SK-N-DZ (cell line): ENCODE measurements at places on chromosomes 12 and 14.

DNA sequence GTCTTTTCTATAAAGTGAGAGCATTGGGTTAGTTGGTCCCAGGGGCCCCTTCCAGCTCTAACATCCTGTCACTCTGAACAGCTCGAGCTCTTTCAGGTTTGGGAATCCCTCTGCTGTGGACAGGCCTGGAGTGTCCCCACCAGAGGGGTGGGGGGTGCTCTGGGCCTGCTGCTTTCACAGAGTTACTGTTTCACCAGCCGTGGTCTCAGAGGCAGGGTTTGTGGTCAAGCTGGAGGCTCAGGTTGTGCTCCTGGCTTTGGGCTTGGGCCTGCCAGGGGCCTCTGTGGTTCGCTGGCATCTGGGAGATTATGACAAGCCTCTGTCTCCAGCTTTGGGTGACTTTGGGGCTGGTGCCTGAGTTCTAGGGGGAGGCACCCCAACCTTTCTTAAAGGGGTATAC, 59.6 kb downstream of the FBXL14 start:
- no peak for DNase-seq

DNA sequence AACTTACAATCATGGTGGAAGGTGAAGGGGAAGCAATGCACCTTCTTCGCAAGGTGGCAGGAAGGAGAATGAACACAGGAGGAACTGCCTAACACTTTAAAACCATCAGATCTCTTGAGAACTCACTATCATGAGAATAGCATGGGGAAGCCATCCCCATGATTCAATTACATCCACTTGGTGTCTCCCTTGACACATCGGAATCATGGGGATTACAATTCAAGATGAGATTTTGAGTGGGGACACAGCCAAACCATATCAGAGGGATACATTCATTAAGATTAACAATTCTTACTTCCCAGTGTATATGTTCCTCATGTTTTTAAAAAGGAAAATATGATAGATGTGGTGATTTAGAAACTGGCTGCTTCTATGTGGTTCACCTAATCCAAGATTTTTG, 117.9 kb downstream of the PDE3A start:
- no peak for DNase-seq

DNA sequence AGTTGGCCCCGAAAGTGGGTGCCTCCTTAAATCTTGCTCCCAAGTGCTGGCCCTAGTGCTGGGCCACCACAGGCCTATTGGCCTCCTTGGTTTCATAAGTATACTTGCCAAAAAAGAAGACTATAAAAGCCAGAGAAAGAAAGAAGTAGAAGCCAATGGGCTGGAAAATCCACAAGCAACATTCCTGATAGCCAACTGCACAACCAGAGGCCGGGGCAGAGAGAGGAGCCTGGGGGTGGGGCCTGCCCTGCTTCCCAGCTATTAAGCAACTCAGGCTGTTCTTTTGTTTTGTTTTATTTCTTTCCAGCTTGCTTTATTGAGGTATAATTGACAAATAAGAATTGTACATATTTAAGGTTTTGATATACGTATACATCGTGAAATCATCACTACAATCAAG, 177.2 kb upstream of the NTF3 start:
- DNase-seq = no peak

GRCh38 chr12:86621957-86622356, 365.8 kb upstream of the MGAT4C start:
- no peak for DNase-seq

DNA sequence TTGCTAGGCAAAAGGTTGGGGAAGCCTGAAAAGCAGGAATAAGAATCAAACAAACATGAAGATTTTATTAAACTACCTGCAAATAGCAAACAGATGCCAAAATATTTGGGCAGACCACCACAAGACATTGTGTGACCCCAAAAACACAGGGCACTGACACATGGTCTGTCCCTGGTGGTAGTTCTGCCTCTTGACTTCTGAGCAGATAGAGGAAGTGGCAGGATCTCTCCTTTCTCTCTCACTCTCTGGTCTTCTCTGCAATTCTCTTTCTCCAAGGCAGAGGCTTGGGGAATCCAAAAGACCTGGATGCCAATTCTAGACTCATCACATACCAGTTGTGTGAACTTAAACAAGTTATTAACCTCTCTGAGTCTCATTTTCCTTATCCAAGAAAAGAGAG, 4.3 kb upstream of the PTGDR start:
- DNase-seq = no peak

- DNase-seq = no peak
Observed at GRCh38 chr14:98350213-98350612, 921.8 kb downstream of the BCL11B start.

GRCh38 chr14:61150851-61151250, 130.3 kb downstream of the TMEM30B start:
- no peak for DNase-seq

DNA sequence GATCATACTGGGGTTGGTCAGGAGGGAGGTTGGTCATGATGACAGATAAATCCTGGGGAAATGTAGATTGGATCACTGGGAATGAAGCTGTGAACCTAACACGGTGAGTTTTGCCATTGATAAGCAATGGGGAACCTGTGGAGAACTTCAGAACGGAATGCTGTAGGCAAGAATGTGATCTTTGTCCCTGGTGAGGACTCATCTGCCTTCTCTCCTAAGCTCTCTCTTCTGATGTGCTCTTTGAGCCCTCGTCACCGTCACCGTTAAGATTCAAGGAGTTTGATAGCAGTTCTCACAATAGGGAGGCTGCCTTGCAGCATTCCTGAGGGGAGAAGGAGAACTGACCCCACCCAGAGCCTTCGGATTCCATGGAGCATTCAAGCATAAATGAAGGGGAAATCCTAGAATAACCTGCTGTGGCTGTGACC, 217.6 kb downstream of the ANO6 start:
- DNase-seq = no peak

GRCh38 chr12:22231836-22232235, 102.7 kb downstream of the ST8SIA1 start:
- DNase-seq = no peak

DNA sequence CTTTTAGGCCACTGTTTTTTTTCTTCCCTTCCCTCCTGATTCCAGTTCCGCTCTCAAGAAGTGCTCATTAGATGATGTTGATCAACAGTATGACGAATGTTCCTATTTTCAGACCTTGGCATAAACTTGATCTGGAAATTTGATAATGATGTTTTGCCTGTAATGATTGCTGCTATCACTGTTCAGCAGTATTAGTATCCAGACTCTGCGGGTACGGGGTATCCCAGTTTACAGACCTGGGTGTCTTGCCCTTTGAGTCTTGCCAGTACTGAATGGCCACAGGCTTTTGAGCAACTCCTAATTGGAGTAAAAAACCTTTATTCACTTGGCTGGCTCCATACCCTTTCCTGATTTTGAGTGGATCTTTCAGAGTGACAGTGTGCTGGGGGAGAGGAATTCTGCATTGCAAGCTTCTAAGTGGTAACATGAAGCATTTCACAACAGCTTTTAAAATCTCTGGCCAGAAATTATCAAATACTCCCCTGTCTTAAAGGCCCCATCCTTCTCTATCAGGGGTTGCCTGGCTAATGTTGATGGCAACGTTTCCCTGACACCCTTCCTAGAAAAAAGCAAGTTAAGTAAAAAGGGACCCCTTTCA, 5.9 kb upstream of the ASB8 start:
- DNase-seq = no peak

DNA sequence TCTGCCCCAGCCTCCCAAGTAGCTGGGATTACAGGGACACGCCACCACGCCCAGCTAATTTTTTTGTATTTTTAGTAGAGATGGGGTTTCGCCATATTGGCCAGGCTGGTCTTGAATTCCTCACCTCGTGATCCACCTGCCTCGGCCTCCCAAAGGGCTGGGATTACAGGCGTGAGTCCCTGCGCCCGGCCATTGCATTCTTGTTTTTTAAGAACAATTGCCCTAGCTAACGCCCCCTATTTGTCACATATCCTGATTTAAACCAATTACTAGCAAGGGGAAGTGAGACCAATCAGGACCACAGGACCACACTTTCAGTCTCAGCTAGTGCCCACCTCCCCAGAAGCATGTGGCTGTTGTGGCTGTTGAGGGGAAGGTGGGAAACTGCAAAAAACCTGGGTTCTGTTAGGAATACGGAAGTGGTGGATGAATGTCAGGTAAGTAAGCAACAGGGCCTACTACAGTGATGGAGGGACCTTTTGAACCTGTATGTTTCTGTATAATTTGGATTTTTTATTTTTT, 37.8 kb upstream of the NFYB start:
- no peak for DNase-seq

- DNase-seq = no peak
Observed at GRCh38 chr14:93736378-93737014, 51.8 kb downstream of the PRIMA1 start.

DNA sequence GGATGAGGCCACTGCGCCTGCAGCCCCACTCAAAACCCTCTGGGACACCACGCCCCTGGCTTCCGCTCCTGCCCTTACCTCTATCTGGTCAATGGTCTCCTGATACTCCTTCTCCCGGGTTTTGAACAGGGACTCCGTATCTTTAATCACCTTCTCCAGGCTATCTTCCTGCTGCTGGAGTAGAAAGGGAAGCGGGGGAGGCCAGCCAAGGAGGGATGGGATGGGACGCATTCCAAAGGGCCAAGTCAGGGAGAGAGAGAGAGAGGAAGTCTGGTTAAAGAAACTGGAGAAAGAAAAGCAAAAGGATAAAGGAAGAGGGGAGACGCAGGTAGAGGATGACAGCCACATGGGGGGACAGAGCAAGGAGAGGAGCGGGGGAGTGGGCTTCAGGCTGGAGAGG, 7.9 kb downstream of the IFFO1 start:
- DNase-seq = no peak

- DNase-seq = no peak
Observed at GRCh38 chr12:16330560-16330959, 16.9 kb upstream of the MGST1 start.

- no peak for DNase-seq
Observed at GRCh38 chr12:68447797-68448260, 115.7 kb upstream of the MDM1 start.

GRCh38 chr12:91561958-91562325, 379.3 kb upstream of the DCN start:
- DNase-seq = no peak

DNA sequence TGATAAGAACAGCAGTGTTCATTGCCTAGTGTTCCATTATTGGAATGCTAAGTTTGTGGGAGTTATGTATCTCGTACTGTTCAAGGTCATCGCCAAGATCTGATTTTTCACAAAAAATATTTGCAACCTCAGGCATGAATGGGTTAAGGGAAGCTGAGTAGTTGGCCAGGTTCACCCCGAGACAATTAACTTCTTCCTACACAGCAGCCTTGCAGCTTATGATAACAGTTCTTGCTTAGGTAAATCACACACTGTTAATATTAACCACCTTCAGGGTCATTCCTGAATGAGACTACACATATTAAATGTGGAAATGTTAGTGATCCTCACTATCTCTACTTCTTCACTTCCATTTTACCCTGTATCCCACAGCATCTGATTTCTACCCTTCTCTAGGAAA, 18.0 kb downstream of the FKBP11 start:
- DNase-seq = no peak

- no peak for DNase-seq
Observed at GRCh38 chr12:71848212-71848611, 8.7 kb downstream of the TBC1D15 start.

DNA sequence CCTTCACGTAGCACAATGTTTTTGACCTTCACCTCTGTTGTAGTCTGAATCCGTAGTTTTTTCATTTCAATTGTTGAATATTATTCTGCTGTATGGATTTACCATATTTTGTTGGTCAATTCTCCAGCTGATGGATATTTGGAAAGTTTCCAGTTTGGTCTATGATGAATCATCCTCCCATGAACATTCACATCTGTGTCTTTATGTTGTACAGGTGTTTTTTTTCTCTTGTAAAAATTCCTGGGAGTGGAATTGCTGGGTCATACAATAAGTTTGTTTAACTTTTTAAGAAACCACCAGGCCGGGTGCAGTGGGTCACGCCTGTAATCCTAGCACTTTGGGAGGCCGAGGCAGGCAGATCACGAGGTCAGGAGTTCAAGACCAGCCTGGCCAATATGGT, 36.7 kb upstream of the GNG2 start:
- no peak for DNase-seq

DNA sequence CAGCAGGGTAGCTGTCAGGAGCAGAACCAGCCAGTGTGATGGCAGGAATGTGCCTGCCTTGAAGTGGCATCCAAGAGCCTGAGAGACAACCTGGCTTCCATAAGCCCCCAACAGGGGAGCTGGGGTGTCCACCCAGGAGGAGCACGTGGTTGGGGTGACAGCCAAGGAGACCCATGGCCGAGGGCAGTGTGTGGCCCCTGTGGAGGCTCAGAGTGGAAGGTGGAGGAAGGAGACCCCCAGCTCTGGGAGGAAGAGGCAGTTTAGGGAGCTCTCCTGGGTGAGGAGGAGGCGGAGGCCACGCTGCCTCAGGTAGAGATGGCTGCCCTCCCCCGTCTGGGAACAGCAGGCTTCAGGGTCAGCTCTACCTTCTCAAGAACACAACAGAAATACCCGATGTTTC, 147.0 kb downstream of the CALM1 start:
- no peak for DNase-seq

GRCh38 chr12:131636940-131637750, 73.7 kb upstream of the SFSWAP start:
- no peak for DNase-seq

GRCh38 chr12:84079626-84080025, 833.0 kb downstream of the SLC6A15 start:
- no peak for DNase-seq

GRCh38 chr12:122403115-122403770, 19.2 kb downstream of the CLIP1 start:
- no peak for DNase-seq

GRCh38 chr12:2930865-2931264, 28.3 kb upstream of the TEAD4 start:
- no peak for DNase-seq

- no peak for DNase-seq
Observed at GRCh38 chr12:2796187-2796666, 1.5 kb downstream of the FKBP4 start.

GRCh38 chr14:77094672-77095284, 3.3 kb upstream of the CIPC start:
- peak; percentile 77 for DNase-seq

GRCh38 chr12:58105225-58106119, 164.1 kb downstream of the ATP23 start:
- DNase-seq = no peak

DNA sequence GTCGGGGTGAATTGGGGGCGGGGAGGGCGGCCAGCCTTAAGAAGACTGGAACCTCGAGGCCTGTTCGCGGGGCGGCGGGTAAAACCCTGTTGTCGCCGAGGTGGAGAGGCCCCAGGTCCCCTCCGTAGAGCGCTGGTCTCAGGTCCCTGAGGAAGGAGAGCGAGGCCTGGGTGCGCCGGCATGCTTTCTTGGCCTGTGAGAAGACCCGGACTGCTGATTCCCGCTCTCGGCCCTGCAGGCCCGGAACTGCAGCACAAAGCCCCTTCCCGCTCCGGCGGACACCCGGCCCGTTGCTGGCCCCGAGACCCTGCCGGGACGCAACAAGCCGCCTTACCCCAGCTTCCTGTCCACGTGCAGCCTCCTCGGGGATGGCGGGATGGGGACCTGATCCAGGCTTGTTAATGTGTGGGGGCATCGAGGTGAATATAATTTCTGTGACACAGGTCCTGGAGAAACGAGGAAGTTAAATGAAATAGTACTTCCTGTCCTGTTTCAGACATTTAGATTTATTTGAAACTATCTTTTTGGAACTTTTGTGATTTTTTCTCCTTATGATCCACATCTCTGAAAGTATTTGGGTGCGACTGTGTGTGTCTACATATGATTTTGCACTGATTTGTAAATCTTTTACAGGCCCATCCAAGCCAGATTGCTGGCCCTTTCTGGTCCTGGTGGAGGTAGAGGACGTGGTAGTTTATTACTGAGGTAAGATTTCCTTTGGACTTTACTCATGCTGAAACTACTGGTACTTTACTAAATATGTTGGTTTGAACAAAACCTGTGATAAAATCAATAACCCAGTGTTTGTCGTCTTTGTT, 600 bp downstream of the PNN start:
- DNase-seq = peak; percentile 55
